ENCODE measurements at places on chromosomes 13 and 19. TPM values are rescaled to one million over a fixed set of nuclear protein-coding genes. Genes with fewer than 3 reads are reported as not detected.

Gene IGSF23
- not detected for total RNA-seq

GRCh38 chr13:41762796-41763195 is 198.1 kb downstream of the VWA8 start:
- H3K27me3 ChIP-seq: no peaks in the 10 kb centered on the region
- no peak overlapping the region for H3K27ac ChIP-seq
- DNase-seq: no peak
- H3K36me3 ChIP-seq: peaks cover 9% of the 10 kb centered on the region

GRCh38 chr13:75359266-75359665 is 122.7 kb downstream of the TBC1D4 start:
- no peaks in the 10 kb centered on the region for H3K36me3 ChIP-seq
- no peaks in the 10 kb centered on the region for H3K4me1 ChIP-seq
- no peak for DNase-seq
- H3K27me3 ChIP-seq: no peaks in the 10 kb centered on the region
- no peak overlapping the region for H3K27ac ChIP-seq
- no peak overlapping the region for H3K4me3 ChIP-seq

GRCh38 chr13:100602493-100603111 is 14.0 kb upstream of the GGACT start:
- H3K36me3 ChIP-seq: peaks cover 13% of the 10 kb centered on the region
- H3K27me3 ChIP-seq: no peaks in the 10 kb centered on the region
- no peak overlapping the region for H3K27ac ChIP-seq
- no peak for DNase-seq
- no peaks in the 10 kb centered on the region for H3K4me1 ChIP-seq
- no peak overlapping the region for H3K4me3 ChIP-seq

- DNase-seq: peak; percentile 86
- peaks cover 3% of the 10 kb centered on the region for H3K27me3 ChIP-seq
- peak within 1 kb of the TSS; percentile 56 for H3K4me3 ChIP-seq
- H3K4me1 ChIP-seq: peaks cover 70% of the 10 kb centered on the region
- peak within 1 kb of the TSS; percentile 71 for H3K27ac ChIP-seq
- H3K36me3 ChIP-seq: no peaks in the 10 kb centered on the region
Observed at GRCh38 chr13:21670883-21671619, at the start of gene FGF9. FGF9 (plus strand) TSS chr13:21671073; CDS start chr13:21671913, 840 bp downstream.

GRCh38 chr13:32905063-32905863 is 111.0 kb upstream of the KL start:
- H3K4me1 ChIP-seq: no peaks in the 10 kb centered on the region
- no peak overlapping the region for H3K4me3 ChIP-seq
- H3K27me3 ChIP-seq: no peaks in the 10 kb centered on the region
- DNase-seq: no peak
- no peak overlapping the region for H3K27ac ChIP-seq

DNA sequence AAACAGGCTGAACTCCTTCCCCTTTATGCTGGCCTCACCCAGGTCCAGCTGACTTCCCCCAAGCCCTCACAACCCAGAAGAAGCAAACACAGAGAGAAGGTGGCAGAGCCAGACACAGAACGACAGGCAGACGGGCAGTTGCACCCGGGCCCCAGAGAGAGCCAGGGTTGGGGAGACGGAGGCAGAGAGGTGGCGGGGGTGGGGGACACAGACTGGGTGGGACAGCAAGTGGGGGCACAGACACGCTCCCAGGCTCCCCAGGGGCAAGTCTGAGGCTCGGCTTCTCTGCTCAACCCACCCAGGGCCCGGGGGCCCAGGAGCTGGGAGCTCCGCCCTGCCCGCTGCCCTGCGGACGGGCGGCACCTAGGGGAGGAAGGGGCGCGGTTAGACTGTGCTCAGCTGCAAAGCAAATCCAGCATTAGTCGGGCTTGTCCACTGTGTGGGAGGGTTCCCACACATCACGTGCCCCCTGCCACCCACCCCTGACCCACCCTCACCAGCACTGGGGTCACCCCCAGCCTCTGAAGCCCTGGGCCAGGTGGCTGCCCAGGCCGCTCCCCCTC is 31.3 kb upstream of the ASF1B start:
- no peak overlapping the region for H3K4me3 ChIP-seq
- peak; percentile 81 for DNase-seq
- H3K27me3 ChIP-seq: no peaks in the 10 kb centered on the region
- H3K4me1 ChIP-seq: peaks cover 6% of the 10 kb centered on the region
- peaks cover 57% of the 10 kb centered on the region for H3K36me3 ChIP-seq
- peak overlapping the region; percentile 51 for H3K27ac ChIP-seq

DNA sequence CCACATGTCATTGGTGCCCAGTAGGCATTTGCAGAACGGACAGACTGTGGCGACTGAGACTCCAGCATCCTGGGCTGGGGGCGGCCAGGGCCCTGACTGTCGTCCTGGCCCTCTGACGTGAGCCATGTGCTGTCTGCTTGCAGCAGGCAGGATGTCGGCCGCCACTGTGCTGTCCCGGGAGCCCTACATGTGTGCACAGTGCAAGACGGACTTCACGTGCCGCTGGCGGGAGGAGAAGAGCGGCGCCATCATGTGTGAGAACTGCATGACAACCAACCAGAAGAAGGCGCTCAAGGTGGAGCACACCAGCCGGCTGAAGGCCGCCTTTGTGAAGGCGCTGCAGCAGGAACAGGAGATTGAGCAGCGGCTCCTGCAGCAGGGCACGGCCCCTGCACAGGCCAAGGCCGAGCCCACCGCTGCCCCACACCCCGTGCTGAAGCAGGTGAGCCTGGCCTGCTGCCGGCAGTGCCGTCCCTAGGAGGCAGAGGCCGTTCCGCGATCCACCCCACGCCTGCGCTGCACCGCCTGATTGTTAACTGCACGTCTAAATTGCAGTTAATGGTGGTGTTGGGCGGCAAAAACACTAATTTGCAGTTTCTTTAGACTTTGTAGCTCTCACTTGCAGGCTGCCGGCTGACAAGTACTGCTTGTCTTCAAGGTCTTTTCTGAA is 14.2 kb downstream of the TSSK6 start:
- H3K36me3 ChIP-seq: peaks cover 100% of the 10 kb centered on the region
- DNase-seq: no peak
- H3K27ac ChIP-seq: no peak overlapping the region
- no peaks in the 10 kb centered on the region for H3K4me1 ChIP-seq
- no peak overlapping the region for H3K4me3 ChIP-seq

Data from stomach (tissue), 19 donors.